Activated CD4-positive, alpha-beta memory T cell treated with anti-CD3 and anti-CD28 coated beads for 36 hours (primary cell): ENCODE measurements at places on chromosomes 7 and 10. TPM values are rescaled to one million over a fixed set of nuclear protein-coding genes. Genes with fewer than 3 reads are reported as not detected.

DNA sequence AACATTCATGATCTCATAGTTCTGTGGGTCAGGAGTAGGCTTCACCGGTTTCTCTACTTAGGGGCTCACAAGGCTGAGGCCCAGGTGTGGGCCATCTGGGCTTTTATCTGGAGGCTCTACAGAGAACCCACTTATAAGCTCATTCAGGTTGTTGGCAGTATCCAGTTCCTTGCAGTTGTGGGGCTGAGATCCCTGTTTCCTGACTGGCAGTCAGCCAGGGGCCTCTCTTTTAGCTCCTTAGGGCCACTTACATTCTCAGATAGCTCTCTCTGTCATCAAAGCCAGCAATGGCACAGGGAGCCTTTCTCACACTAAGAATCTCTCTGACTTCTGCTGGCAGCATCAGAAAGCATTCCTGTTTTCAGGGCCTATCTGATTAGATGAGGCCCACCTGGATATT is 18.2 kb upstream of the HECTD2 start:
- DNase-seq = no peak

- no peak for DNase-seq
Measured at GRCh38 chr7:101428093-101428866, 65.6 kb downstream of the COL26A1 start.

Gene C10orf53
- total RNA-seq = not detected

DNA sequence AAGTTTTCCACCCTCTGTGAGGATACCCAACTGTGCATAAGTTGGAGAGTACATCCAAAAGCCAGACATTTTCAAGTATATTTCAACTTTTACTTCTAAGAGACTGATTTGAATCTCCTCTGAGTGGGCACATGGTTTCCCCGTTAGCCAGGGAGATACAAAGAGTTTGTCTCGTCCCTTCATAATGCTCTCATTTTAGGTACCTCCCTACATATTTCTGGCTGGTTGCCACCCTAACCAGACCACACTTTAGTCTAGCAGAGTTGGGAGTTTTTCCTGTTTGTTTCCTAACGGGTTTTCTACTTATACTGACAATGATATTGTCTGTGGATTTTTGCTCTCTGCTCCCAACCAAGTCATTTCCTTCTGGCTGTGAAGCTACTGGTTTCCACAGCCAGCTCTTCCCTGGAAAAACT is 180.3 kb downstream of the CCDC71L start:
- DNase-seq = peak; percentile 37

DNA sequence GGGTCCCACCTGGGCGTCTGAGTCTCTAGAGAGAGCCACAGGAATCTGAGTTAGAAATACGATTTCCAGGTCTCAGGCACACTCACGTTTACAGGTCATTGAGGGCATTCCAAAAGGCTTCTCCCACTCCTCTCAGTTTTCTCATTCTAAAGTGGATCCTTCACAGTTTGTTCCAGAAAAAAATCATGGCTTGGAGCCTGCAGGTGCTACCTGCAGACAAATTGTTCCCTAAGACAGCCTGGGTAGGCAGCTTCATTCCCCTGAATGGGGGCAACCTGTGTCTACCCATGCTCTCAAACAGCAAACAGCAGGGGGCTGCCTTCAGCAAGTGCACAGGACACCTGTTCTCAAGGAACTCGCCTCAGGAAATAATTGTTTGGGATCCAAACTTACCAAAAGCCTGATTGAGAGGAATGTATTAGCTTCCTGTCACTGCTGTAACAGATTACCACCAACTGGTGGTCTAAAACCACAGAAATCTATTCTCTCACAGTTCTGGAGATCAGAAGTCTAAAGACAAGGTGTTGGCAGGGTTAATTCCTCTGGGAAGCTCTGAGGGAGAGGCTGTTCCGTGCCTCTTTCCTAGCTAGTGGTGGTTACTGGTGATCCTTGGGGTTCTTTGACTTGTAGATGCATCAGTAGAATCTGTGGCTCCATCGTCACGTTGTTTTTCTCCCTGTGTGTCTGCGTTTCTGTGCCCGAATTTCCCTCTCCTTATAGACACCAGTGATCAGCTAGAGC is 117.2 kb downstream of the RAB11FIP2 start:
- DNase-seq = no peak

Gene MGMT
- total RNA-seq = 22.9 TPM

GRCh38 chr10:125035136-125035535 is 93.2 kb downstream of the ZRANB1 start:
- no peak for DNase-seq

DNA sequence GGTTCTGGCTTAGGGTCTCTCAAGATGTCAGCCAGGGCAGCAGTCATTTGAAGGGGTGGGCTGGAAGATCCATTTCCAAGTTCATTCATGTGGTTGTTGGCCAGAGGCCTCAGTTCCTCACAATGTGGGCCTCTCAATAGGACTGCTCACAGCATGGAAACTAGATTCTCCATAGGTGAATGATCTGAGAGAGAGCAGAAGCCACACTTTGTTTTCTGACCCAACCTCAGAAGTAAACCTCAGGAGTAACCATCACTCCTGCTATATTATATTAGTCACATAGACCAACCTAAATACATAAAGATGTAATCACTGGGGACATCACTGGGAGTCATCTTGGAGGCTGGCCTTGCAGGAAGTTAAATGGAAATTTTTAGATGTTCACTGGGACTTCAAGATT is 42.2 kb downstream of the GBF1 start:
- peak; percentile 38 for DNase-seq

Gene GPR85
- not detected for total RNA-seq

- DNase-seq = peak; percentile 11
Measured at GRCh38 chr10:113959383-113959760, 84.3 kb upstream of the ADRB1 start.

Gene DYDC2
- not detected for total RNA-seq

- no peak for DNase-seq
Measured at GRCh38 chr10:121183236-121183635, 332.1 kb downstream of the WDR11 start.

DNA sequence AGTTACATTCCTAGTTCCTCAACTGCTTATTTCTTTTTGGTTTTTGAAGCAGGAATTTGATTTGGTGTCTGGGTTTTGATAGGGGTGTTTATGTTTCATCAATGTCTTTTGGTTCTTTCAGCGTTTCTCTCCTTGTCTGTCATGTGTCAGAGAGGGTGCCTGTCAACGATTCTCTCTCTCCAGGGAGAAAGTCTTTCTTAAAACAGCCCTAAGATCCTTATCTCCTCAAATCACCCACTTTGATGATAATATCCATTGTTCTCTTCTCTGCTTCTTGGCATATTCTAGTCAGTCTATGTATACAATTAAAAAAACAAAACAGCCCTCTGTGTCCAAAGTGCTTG is 77.2 kb downstream of the TCF7L2 start:
- DNase-seq = no peak

Gene PRF1
- 32.4 TPM for total RNA-seq

Gene ATOH7
- not detected for total RNA-seq

- DNase-seq = no peak
Measured at GRCh38 chr7:66466081-66466600, 162.5 kb upstream of the KCTD7 start.

Gene NOLC1
- total RNA-seq = 168 TPM

Gene PSMA2
- total RNA-seq = 196 TPM

GRCh38 chr10:100624298-100624697 is 88.6 kb downstream of the HIF1AN start:
- DNase-seq = no peak

DNA sequence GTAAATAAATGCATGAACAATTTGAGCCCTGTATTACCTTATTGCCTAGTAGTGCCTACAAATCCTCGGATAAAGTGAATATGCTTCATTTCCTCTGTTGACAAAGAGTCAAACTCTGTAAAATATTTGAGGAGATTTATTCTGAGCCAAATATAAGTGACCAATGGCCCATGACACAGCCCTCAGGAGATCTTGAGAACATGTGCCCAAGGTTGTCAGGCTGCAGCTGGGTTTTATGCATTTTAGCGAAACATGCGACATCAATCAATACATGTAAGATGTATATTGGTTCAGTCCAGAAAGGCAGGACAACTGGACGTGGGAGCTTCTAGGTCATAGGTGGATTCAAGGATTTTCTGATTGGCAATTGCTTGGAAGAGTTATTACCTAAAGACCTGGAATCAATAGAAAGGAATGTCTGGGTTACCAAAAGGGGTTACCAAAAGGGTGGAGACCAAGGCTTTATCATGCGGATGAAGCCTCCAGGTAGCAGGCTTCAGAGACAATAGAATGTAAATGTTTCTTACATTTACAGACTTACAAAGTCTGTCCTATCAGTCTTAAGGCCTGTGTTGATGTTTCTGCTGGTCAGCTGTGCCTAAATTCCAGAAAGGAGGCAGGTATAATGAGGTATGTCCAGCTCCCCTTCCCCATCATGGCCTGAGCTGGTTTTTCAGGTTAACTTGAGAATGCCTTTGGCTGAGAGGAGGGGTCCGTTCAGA is 220.1 kb upstream of the FZD1 start:
- DNase-seq = no peak

Gene SOSTDC1
- total RNA-seq = not detected

GRCh38 chr10:45432700-45433472 is 58.9 kb downstream of the ALOX5 start:
- no peak for DNase-seq

GRCh38 chr10:47165168-47165710 is 134.8 kb upstream of the GDF10 start:
- no peak for DNase-seq

DNA sequence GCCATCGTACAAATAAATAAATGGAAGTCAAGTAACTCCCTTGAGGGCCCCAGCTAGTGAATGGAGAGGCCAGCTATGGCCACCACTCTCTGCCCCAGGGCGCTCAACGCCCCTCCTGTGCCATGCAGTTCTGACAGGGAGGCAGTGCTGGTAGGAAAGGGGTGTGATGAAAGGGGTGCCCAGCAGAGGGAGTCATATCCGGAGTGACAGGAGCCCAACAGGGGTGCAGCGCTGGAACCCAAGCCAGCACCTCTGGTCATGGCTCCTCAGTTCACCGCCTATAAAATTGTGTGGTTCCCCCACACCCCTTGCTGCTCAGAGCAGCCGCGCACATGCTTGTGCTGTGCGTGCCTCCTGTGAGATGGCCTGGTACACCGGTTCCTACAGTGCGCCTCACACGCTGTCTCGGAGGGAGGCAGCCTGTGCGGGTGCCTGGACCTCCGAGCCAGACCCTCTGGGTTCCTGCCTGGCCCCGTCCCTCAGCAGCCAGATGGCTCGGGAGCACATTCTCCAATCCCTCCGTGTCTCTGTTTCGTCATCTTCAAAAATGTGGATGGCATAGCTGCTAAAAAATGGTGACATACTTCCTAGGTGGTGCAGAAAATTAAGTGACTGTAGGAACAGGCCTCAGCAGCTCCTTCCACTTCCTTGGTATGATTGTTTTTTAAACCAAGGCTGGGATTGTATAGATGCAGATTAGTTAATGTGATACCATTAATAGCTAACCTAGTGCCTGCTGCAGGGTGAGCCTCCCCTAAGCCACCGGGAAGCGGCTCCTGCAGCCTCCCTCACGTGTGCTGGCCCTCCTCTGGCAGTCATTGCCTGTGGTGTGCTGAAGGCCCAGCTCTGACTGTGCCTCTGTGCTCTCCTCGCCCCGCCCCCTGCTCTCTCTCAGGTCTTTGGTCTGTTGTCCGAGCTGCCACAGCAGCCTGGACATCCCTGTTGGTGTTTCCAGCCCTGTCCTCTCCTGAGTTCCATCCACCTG is 125.8 kb downstream of the EGFR start:
- DNase-seq = no peak

- no peak for DNase-seq
Measured at GRCh38 chr7:131506597-131506996, 49.8 kb downstream of the PODXL start.

Gene GJD4
- not detected for total RNA-seq

DNA sequence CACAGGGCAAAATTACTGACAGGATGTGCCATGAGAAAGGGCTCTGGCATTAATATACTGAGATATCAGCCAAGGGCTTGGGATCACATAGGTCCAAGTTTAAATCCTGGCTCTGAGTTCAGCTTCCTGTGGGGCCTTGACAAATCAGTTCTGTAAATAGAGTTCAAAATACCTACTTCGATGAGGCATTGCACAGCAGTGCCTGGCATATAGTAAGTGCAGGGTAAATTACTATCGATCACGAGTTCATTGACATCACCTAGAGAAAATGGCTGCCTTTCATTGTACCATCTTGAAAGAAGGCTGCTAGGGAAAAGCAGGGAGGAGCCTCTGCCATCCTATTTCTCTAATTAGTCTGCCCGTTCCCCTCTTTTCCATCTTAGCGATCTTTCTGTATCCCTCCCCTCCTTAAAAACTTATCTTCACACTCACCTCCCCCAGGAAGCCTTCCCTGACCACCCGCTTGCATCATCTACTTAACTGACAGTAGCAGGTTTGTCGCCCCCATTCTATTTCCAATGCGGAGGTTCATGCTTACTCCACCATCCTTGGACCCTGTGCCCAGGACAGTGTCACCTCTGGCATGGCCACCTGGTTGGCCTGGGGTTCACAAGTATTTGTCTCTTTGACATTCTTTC is 124.5 kb downstream of the C10orf105 start:
- DNase-seq = no peak

DNA sequence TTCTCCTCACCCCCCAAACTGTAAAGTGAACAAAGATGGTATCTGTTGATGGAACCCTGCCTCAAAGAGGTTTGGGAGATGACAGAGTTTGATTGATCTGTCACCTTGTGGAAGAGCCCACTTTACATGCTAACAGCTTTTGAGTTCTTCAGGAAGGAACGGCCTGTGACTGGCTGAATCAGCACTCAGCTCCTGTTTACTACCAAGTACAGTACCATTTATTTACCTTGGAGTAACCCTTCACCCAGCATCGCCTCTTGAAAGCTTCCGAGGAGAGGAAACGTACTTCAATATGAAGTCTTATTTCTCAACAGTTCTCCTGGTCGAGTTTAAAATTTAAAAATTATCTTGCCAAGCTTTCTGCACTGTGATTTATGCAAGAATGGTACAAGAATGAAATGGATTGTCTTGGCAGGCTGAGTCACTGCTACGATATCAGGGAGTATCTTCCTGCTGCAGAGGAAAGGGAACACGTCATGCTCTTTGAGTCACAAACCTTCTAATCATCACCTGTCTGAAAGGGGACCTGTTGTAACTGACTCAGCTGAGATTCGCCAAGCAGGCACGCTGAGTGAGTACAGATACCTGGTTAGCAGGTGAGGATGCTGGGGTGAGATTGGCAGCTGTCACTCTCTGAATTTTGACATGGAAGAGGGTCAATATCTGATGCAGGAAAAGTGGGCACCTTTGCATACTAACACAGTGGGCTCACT is 30.1 kb downstream of the KLF6 start:
- DNase-seq = peak; percentile 56
